COR-L47 (cell line): ENCODE measurements at places on chromosomes 2 and 18.
A peak's percentile ranks its signal among the peaks of the same experiment; 100 is the strongest.

- no peak for DNase-seq
These were observed 121.6 kb downstream of the RBMS1 start for GRCh38 chr2:160372010-160372356.

- no peak for DNase-seq
These were observed 828 bp downstream of the DYNC1I2 start for GRCh38 chr2:171688129-171688465.

DNA sequence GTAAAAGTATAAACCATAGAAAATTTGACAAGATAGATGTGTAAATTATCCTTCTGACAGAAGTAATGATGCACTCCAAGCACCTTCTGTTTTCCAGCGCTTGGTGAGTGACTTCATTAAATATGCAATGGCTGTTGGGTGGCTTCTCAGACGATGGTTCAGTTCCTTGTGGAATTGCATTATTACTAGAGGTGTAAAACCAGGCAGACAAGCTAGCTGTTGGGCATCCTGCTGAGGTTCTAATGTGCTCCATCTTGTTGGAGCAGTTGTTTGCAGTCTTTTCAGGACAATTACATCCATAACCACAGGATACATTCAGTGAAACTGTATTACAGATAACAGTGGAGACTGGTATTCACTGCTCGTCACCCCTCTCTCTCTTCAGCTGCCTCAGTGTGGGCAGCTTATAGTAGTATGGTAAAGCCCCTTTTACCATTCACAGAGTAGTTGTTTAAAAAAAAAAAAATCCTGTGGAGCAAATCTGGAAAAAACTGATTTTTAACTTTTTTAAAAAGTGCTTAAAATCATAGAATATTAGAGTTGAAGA, 143.5 kb downstream of the AGPS start:
- DNase-seq, result peak; percentile 18

DNA sequence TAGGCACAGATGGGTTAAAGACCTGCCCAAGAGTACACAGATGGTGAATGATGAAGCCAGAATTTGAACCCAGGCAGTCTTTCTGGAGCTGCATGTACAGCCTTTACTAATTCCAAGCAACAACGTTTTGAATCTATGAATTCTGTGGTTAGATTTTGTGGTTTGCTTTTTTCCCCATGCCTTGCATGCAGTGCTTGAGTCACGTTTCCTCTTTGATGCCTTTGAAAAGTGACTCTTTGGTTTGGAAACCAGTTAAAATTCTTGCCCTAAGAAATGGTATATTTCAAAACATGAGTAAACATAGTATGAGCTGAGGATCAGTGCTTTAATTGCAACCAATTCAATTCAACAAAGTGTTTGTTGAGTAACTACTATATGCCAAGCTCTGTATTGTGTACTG, 48.2 kb upstream of the PPM1B start:
- no peak for DNase-seq

GRCh38 chr2:15825276-15825980, 114.9 kb upstream of the MYCN start:
- DNase-seq, result no peak

GRCh38 chr18:12838178-12838634, 45.8 kb downstream of the PTPN2 start:
- DNase-seq, result no peak

DNA sequence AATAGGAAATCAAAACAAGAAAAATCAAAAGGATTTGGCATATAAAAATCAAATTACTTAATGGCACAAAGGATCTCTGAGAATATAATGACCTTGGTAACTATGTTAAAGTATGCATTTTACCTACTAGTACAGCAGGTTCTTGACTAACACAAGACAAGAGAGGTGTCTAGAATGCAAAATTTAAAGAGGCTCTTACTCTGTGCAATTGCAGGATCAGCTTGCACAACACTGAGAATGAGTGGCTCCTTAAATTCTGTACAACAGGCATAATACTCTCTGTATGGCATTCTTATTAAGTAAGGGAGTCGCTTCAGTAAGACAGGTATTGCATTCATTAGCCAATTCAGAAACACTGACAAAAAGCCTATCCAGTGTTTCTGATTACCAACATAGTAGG, 72.6 kb downstream of the UGP2 start:
- no peak for DNase-seq

DNA sequence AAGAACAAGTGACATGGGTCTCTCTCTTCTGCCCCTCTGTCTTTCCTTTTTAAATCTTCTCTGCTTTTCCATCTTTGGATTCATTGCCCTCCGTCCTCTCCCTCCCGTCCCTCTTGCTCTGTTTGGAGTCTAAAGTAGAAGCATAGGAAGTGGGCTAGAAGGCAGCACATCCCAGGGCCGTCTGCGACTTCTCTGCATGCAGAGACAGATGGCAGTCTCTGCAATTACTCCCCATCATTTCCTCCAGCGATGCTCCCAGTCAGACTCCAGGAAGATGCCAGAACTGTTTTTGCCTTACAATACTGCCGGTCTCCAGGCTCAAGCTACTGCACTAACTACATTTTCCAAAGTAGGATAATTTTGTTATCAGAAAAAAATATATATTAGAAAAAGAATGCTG, 35.2 kb upstream of the LPIN2 start:
- DNase-seq, result no peak

DNA sequence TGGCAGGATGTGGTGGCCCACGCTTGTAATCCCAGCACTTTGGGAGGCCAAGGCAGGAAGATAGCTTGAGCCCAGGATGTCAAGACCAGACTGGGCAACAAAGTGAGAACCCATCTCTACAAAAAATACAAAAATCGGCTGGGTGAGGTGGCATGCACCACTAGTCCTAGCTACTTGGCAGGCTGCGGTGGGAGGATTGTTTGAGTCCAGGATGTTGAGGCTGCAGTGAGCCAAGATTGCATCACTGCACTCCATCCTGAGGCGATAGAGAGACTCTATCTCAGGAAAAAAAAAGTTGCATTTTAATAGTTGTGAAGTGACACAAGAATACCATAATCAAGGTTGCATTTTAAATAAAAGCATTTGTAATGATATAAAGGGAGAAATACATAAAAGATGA, 124.1 kb upstream of the SLC38A11 start:
- DNase-seq, result no peak

DNA sequence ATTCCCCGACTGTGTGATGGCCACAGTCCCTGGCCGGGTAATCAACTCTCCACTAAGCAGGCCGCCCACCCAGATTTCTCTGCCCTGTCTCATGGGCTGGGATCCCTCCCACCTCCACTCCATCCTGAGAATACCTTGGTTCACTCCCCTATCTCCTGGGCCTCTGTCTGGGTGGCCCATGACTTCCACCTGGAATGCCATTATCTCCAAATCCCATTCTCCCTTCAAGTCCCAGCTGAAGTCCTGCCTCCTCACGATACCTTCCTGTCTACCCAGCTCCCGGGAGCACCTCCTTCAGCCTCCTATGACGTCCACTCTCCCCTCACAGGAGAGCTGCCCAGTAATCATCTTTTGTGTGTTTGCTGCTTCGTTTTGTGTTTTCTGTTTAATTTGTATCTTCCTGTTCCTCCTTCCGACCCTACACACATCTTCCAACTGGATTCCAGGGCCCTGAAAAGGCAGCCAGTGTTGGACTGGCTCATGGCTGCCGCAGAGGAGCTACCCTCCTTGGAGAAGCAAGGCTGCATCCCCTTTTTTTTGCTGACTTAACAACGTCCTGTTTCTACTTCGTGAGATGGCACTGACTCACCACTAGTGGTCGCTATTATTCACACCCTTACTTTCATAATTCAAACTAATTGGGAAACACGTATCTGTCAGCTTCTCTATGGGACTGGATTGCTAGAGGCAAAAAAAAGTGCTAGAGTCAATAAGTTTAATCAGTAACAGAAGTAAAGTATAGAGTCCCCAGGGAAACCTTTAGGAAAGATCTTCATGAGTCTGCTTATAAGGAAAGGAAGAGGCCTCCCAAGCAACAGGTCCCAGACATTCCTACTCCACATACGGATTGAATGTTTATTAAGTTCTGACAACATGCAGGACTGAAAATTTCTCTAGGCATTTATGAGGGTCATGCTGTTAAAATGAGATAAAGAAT, 171.9 kb upstream of the GATA6 start:
- DNase-seq, result peak; percentile 8

GRCh38 chr2:60523963-60524362, 29.5 kb downstream of the BCL11A start:
- no peak for DNase-seq

DNA sequence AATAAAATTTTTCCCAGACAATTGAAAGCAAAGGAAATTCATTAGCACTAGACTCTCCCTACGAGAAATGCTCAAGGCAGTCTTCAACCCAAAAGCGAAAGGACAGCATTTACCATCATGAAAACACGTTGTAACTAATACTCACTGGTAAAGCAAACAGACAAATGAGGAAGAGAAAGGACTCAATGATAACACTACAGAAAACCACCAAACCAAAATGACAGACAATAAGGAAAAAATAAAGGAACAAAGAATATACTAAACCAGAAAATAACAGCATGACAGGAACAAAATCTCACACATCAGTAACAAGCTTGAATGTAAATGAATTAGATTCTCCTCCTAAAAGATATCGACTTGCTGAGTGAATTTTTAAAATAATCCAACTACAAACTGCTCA, 190.7 kb downstream of the NOL4 start:
- DNase-seq, result no peak

- DNase-seq, result no peak
These were observed 1.7 kb upstream of the PROC start for GRCh38 chr2:127416506-127417001.

DNA sequence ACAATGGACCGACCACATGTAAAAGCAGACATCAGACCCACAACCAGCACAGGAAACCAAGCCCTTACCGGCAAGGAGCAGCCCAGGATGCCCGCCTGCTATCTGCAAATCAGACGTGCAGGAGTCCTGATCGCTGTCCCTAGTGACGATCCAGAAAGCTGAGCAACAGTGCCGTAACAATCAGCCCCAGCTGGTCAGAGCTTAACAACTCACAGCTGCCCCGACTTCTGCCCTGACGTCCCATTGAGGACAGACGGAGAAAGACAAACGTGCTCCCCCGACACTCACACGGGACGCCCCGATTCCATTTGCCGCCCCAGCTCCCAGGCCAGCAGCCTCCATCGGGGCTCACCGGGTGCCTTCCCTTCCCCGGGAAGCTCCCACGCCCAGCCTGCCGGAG, 39.8 kb upstream of the PXDN start:
- DNase-seq, result no peak

- DNase-seq, result no peak
These were observed 26.0 kb upstream of the ATOH8 start for GRCh38 chr2:85727798-85728197.

- no peak for DNase-seq
These were observed 18.3 kb downstream of the DNPEP start for GRCh38 chr2:219369447-219369861.

GRCh38 chr2:141517852-141518421, 612.9 kb downstream of the LRP1B start:
- no peak for DNase-seq

- no peak for DNase-seq
These were observed 26.1 kb downstream of the METTL8 start for GRCh38 chr2:171407676-171408044.
